ENCODE measurements at places on chromosomes 3 and 15. TPM values are rescaled to one million over a fixed set of nuclear protein-coding genes. Genes with fewer than 3 reads are reported as not detected.
A peak's percentile ranks its signal among the peaks of the same experiment; 100 is the strongest.

The KCNMB2 gene
- total RNA-seq, result not detected

GRCh38 chr3:50264383-50264963 lies 4.5 kb upstream of the SEMA3B start:
- no peak for DNase-seq

The STRIT1 gene
- total RNA-seq, result not detected

GRCh38 chr3:13072239-13072599 lies 1.0 kb downstream of the IQSEC1 start:
- no peak for DNase-seq

The AMT gene
- 20.5 TPM for total RNA-seq

GRCh38 chr3:10223676-10224639 lies 24.3 kb upstream of the TATDN2 start:
- peak; percentile 67 for DNase-seq

- DNase-seq, result no peak
Measured at GRCh38 chr3:172478116-172478515, 29.9 kb upstream of the GHSR start.

GRCh38 chr3:145959457-145960088 lies 201.4 kb downstream of the PLOD2 start:
- DNase-seq, result no peak

GRCh38 chr3:146343551-146343950 lies 92.6 kb upstream of the PLSCR4 start:
- DNase-seq, result no peak

DNA sequence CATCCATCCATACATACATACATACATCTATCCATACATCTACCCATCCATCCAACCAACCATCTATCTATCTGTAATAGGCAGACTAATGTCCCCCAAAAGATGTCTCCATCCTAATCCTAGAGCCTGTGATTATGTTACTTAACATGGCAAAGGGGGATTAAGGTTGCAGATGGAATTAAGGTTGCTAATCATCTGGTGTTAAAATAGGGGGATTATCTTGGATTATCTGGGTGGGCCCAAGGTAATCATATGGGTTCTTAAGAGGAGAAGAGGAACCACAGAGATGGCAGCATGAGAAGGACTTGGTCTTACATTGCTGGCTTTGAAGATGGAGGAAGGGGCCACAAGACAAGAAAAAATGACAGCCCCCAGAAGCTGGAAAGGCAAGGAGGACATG lies 14.7 kb upstream of the RPL29 start:
- no peak for DNase-seq

The PEAK1 gene
- total RNA-seq, result 13.7 TPM

DNA sequence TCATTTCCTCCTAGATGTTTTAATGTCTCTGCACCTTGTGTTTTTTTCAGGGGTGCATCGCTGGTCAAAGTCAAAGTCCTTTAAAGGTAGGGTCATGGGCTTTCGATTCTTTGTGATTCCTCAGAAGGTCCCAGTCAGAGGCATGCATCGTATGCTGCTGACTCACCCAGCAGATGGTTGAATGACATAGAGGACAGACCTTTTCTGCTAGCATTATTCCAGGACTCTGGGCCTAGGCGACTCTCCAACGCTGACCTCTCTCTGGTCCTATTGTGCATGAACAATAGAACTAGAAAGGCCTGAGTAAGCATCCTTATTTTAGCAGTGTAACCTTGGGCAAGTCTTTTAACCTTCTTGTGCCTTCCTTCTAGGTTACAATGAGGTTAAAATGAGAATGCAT lies 75.9 kb downstream of the DGKG start:
- DNase-seq, result no peak

DNA sequence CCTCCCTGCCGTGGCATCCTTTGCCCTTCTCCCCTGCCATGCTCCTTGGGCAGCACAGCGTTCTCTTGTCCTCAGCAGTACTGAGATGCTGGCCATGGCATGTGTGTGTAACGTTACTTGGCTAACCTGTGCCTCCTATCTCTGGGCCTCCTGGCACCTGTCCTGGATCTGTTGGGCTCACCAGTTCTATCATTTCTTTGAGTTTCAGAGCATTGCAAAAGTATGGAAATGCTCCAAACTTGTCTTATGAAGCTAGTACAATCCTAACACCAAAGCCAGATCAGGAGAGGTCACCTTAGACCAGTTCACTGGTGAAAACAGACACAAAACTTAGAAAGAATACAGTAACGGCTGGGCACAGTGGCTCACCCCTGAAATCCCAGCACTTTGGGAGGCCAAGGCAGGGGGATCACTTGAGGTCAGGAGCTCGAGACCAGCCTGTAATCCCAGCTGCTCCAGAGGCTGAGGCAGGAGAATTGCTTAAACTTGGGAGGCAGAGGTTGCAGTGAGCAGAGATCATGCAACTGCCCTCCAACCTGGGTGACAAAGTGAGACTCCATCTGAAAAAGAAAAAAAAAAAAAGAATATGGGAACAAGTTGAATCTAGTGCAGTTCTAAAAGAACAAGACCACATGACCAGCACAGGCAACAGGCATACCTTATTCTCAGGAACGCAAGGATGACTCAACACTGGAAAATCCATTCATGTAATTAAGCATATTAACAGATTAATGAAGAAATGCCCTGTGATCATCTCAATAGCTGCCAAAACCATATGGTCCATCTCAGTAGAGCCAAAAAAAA lies 62.4 kb upstream of the TRPM1 start:
- no peak for DNase-seq

The BCHE gene
- under 0.01 TPM for total RNA-seq

The OSTN gene
- not detected for total RNA-seq

- DNase-seq, result no peak
Measured at GRCh38 chr3:124565013-124565412, 165.2 kb upstream of the UMPS start.

The PCSK6 gene
- total RNA-seq, result 0.54 TPM

- no peak for DNase-seq
Measured at GRCh38 chr3:130565224-130565623, 48.2 kb downstream of the COL6A6 start.

The GCSAM gene
- 1.3 TPM for total RNA-seq

GRCh38 chr3:177553012-177553411 lies 355.7 kb upstream of the TBL1XR1 start:
- DNase-seq, result no peak
